ENCODE measurements at places on chromosomes 16 and 17. TPM values are rescaled to one million over a fixed set of nuclear protein-coding genes. Genes with fewer than 3 reads are reported as not detected.

MT1E gene
- 1.9 TPM for total RNA-seq

HS3ST3B1 gene
- 15.4 TPM for total RNA-seq

GP2 gene
- total RNA-seq: not detected

ASPA gene
- total RNA-seq: not detected

KRT25 gene
- total RNA-seq: not detected

SMPD3 gene
- total RNA-seq: 0.99 TPM

SRR gene
- total RNA-seq: 3.4 TPM

MMP25 gene
- 1.5 TPM for total RNA-seq

GDPD3 gene
- 13.7 TPM for total RNA-seq

NPIPB4 gene
- total RNA-seq: 404 TPM

PRSS27 gene
- 0.83 TPM for total RNA-seq

RMI2 gene
- 2.1 TPM for total RNA-seq

SLC6A2 gene
- total RNA-seq: not detected

AURKB gene
- 2.2 TPM for total RNA-seq

KRT23 gene
- total RNA-seq: not detected

GINS2 gene
- 0.86 TPM for total RNA-seq

ADAP2 gene
- 1.1 TPM for total RNA-seq

GCGR gene
- not detected for total RNA-seq

ABCA10 gene
- 1.2 TPM for total RNA-seq

ITGAD gene
- not detected for total RNA-seq

TBC1D28 gene
- total RNA-seq: not detected

Data from T-helper 17 cell (primary cell).